ENCODE measurements at places on chromosomes 5 and 9.

DNA sequence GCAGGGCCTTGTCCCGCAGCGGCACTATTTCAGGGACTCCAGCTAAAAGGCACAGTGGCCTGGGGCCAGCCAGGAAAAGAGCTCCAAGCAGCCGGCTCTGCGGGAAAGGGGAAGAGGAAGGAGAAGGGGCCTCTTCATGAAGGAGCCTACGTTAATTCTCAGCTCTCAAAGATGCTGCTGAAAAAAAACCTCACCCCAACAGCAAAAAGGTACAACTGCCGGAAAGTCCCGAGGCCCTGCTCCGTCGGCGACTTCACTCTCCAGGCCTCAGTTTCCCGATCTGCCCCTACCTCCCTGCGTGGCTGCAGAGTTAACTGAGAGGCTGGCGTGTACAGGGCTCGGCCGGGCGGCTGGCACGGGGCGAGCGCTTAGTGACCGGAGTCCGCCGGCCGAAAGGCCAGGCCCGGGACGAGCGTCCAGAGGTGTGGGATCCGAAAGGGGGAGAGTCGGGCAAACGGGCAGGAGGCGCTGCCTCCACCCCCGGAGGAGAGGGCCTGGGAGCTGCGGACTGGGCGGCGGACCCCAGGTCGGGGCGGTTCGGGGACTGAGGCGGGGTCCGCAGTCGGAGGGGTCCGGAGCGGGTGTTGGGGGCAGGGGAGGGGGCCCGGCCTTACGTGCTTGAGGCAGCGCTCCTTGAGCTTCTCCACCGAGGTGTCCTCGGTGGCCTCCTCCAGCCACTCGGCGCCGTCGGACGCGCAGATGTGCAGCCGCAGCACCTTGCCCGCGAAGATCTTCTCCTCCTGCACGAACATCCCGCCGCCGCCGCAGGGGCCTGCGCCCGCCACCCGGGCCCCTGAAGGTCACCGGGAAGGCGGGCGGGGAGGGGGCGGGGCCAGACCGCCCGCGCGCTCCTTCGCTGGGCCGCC, 529 bp downstream of the UBAC1 start:
- no peak for DNase-seq

- no peak for DNase-seq
These were observed 305.1 kb downstream of the TRPM3 start for GRCh38 chr9:70816316-70816715.

GRCh38 chr5:149358294-149358651, 427 bp downstream of the PCYOX1L start:
- peak; percentile 19 for DNase-seq

DNA sequence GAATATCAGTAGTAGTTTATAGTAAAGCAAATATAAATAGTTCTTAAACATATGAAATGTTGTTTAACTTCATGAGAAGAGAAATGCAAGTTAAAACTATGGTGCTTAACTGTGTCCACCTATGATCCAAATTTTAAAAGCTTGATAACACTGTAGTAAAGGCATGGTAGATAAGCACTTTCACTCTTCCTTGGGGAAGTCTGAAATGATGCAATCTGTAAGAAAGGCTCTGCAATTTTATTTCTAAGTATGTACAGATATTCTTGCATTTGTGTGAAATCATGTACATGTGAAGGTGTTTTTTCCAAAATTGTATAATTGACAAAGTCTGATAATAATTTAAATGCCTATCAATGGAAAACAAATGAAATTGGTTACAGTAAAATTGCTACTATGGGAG, 66.9 kb downstream of the SYK start:
- DNase-seq = no peak

DNA sequence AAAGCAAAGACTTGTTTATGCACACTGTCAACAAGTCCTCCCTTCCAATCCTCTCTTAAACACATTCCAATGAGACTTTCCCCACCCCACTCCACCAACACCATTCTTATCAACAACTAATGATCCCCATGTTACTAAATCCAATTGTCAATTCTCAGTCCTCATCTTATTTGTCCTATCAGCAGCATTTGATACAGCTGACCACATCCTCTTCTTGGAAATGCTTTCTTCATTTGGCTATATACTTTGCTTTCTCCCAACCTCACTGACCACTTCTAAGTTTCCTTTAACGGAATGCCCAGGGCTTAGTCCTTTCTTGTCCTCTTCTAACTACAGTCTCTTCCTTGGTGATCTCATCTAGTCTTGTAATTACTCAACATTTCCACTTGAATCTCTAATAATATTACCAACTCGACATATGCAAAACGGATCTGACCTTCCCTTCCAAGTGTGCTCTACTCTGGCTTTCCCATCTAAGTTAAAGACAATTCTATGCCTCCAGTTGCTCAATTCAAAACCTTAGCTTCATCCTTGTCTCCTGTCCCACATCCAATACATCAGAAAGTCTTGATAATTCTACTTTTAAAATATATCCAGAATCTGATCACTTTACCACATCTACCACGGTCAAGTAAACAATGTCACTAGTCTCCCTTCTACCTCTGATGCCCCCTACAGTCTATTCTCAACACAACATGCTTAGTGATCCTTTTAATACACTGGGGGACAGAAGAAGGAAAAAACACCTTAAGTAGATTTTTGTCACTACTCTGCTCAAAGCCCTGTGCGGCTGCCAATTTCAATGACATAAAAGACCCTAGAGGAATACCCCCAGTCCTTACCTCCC, 25.5 kb downstream of the AGTPBP1 start:
- no peak for DNase-seq

- no peak for DNase-seq
These were observed 216 bp downstream of the ZMYND19 start for GRCh38 chr9:137590123-137590468.

GRCh38 chr9:119071636-119072035, 297.6 kb downstream of the BRINP1 start:
- DNase-seq = no peak

DNA sequence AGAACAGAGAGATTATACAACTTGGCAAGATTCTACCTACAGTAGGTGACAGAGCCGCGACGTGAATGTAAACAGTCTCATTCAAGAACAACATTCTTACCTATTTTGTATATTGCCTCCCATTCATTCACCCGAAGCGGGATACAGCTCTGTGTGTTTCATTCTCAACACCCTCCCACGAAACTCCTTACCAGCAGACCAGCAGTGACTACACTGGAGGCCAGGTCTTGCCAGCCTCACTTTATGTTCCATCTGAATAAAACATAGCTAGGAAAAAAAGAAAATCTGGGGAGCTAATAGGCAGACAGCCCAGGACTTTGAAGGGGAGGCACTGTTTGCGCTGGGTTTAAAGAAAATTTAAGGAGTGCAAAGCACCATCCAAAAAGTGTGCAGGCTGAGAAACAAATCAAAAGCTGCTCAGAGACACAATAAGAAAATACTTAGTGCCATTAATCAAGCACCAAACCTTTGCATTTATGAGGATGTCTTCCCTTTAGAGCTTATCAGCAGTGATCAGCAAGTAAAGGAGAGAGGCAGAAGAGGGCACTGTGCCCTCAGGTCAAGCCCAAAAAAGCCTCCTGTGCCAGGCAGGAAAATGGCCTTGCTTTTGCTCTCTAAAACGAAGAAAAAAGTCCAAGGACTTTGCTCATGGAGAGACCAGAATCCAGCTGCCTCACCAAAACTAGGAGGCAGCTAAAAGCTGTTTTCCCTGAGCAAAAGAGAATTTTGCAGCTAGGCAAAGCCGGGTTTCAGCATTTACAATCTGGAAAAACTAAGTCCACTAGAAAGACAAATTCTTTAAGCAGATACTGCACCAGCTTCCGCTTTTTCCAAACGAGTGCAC, 295.1 kb downstream of the BNC2 start:
- no peak for DNase-seq

GRCh38 chr9:115758441-115758840, 395.1 kb upstream of the PAPPA start:
- DNase-seq = no peak

- DNase-seq = no peak
These were observed 125.5 kb downstream of the DIRAS2 start for GRCh38 chr9:90517103-90517502.

DNA sequence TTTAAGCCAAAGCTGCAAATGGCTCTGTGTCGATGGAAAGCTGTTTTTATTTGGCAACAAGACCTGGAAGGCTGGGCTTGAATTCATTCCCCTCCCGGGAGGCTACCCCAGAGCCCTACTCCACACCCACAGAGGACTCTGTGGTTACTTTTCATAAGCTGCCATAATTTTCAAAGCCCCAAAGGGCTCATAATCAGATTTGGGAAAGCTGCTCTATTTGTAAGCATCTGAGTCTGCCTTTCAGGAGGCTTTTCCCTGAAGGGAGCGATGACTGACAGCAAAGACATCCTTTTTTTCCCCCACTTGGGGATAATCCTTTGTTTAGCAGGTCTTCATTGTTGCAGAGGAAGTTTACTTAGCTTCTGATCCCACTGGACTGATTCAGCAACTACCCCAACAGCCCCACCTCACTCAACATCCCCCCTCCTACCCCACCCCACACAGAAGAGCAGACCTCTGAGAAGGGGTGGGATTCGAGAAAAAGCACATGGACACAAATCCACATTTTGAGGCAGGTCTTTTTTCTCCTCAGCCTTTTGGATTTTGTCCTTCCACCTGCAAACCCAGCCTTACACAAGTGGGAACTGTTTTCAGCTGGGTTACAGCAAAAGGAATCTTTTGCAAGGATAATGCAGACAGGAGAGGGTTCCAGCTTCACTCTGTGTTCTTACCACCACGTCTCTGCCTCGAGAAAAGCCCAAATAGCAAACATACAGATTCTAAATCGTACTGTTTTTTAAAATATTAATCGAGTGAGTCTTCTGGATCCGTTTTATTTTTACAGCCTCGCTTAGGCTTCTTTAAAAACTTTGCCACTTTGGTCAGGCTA, 244.4 kb upstream of the TUT7 start:
- no peak for DNase-seq

- DNase-seq = peak; percentile 34
These were observed 16.1 kb downstream of the GFI1B start for GRCh38 chr9:132994410-132995120.

GRCh38 chr9:124880501-124880900, 18.6 kb downstream of the ARPC5L start:
- no peak for DNase-seq

DNA sequence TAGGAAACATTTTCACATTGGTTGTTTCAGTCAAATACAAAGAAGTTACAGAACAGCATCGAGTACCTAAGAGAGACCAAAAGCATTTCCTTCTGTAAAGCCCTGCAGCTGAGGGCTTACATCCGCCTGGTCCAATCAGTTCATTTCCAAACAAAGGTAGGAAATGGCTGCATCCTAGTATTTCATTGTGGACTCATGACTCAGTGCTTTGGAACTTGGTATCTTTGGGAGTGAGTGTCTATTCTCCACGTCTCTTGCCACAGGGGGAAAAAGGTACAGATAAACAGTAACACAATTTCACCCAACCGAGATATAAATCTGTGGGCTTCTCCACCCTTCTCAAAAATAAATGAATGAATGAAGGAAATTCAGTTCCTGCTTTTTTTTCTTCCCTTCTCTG, 75.4 kb downstream of the NFIB start:
- peak; percentile 65 for DNase-seq

- no peak for DNase-seq
These were observed 2.9 kb upstream of the RNF130 start for GRCh38 chr5:180074462-180074861.

DNA sequence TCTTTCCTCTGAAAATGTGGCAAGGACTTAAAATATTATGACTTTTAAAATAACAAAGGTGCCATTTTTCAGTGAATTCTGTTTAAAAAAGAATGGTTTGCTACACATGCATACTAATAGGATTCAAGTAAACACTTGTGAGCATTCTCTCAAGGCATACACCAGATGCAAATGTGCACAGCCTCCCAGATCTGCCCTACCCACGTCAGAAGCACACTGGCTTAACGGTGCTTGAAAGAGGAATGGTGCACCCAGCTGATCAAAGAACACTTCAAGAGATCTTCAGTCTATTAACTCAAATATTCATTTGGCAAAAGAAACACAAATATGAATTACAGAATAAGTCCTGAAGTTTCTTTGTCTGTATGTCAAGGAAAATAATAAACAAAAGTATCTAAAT, 15.8 kb downstream of the GABRB2 start:
- DNase-seq = no peak

DNA sequence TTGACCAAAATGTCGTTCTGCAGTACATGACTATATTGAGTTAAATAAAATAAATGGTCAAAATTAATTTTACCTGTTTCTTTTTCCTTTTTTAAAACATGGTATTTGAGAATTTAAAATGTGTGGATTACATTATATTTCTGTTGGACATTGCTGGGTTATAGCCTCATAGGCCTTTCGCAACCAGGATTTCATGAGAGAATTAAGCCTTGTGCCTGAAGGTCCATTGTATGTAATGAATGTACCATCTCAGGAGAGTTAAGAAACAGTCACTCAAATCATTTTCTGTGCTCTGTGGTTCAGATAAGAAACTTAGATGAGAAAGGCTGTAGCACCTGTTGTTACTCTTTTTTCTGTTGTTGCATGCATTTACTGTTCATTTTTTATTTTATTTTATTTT, 103.5 kb downstream of the ANGPTL2 start:
- DNase-seq = no peak

DNA sequence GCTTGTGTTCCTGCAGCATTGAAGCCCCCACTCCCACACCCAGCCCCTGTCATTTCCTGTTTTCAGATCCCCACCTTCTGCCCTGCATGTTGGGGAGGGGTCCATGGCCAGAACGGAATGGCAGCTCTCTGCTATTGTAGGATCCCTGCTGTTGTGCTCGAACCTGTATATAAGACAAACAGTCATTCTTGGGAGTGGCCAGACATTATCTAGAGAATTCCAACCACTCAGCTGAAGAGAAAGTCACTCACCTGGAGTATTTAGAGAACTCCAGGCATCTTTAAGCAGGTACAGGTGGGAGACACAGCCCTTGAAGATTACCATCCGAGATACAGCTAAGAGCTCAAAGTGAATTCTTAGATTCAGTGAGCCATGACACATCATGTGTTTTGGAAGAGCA, 96.1 kb downstream of the C9orf152 start:
- no peak for DNase-seq

GRCh38 chr5:42912184-42912798, 100.6 kb upstream of the SELENOP start:
- peak; percentile 61 for DNase-seq

DNA sequence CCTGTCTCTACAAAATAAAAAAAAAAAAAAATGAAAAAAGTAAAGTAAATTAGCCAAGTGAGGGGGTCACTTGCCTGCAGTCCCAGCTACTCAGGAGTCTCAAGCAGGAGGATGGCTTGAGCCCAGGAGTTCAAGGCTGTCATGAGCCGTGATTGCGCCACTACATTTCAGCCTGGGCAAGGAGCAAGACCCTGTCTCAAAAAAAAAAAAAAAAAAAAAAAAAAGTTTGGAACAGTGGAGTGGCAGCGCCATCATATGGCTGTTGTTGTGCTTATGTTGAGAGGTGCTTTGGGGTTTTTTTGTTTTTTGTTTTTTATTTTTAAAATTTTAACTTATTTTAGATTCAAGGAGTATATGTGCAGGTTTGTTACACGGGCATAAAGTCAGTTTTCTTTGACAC, 3.6 kb downstream of the BRIX1 start:
- DNase-seq = no peak

- no peak for DNase-seq
These were observed 55.1 kb upstream of the MOCS2 start for GRCh38 chr5:53164478-53165165.

DNA sequence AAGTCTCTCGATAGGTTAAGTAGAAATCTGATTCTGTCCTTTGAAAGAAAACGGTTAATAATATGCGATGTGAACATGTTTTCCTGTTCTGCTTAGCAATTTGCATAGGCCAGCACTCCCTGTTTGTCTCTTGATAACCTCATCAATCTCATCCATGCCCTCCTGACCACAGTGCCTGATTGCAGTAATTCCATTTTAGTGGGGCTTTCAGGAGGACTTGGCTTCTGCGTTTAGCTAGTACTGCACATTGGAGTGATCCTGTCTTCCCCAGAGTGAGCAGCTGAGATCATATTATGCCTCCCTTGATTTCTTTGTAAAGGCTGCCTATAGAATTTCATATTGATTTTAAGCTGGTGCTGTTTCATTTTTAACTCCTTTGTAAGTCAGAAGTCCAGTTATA, 335.9 kb upstream of the ISL1 start:
- DNase-seq = no peak
